Smooth muscle cell of the pulmonary artery (primary cell): ENCODE measurements at places on chromosomes 11 and 22. TPM values are rescaled to one million over a fixed set of nuclear protein-coding genes. Genes with fewer than 3 reads are reported as not detected.

PHOX2A gene
- total RNA-seq, result not detected in 2 replicates

FUT4 gene
- total RNA-seq, result 5.3 and 6.5 TPM in 2 replicates

MRGPRX4 gene
- total RNA-seq, result not detected in 2 replicates

SLC1A2 gene
- 1.9 and 4.5 TPM in 2 replicates for total RNA-seq

SLC16A8 gene
- total RNA-seq, result 0.33 and 0.53 TPM in 2 replicates

FBLN1 gene
- 150 and 215 TPM in 2 replicates for total RNA-seq

TYR gene
- total RNA-seq, result not detected in 2 replicates

APOBEC3C gene
- total RNA-seq, result 13.1 and 15.0 TPM in 2 replicates

GPR152 gene
- not detected in 2 replicates for total RNA-seq

BTG4 gene
- total RNA-seq, result not detected in 2 replicates
